Left kidney (tissue), 8 donors: ENCODE measurements at places on chromosomes 6 and 20.

DNA sequence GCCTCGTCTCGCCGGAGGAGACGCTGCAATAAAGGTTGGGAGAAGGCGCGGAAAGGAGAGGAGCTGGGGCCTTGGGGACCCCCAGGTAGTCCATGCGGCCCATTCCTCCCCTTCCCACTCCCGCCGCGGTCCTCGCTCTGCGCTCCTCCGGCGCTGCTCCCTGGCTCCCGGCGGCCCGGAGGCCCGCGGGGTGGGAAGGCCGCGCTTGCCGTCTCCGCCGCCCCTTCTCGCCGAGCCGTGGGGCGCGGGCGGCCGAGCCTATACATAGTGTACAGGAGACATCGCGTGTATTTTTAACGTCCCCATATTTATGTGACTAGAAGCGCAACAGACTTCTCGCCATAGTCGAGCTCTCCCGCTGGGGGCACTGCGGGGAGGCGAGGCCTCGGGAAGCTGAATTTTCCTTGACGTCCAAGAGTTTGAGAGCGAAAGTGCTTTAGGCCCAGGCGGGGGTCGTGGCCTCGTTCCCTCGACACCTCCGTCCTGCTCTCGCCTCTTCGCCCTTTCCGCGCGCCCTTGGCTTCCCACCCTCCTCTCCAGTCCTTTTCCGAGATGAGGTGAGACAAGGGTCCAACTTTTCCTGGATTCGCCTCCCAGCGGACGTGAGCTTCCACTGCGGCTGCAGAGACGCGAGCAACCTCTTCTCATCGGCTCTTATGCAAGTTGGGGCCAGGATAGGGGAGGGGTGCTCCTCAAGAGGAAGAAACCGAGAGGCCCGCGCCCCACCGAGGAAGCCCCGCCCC is 29.0 kb downstream of the SLC12A5 start:
- DNase-seq = peak; percentile 28

GRCh38 chr20:11205769-11206362 is 532.1 kb upstream of the JAG1 start:
- DNase-seq = no peak

GRCh38 chr6:50819904-50820868 is 1.5 kb downstream of the TFAP2B start:
- no peak for DNase-seq

GRCh38 chr6:127381384-127381783 is 38.0 kb upstream of the ECHDC1 start:
- DNase-seq = no peak

DNA sequence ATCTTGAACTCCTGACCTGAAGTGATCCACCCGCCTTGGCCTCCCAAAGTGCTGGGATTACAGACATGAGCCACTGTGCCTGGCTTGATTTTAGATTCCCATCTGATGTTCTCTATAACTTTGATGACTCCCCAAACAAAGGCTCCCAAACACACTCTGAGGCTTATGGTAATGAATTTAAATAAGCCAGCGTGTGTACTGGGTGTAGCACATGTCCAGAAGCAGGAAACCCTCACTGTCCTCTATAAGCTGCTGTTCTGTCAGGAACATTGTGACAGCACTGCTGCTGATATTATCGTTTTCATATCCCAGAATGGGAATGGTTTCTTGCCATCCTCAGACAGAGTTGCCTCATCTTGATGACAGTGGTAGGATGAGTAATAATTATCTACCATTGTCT is 54.1 kb upstream of the SALL4 start:
- no peak for DNase-seq

- no peak for DNase-seq
These were observed 36.0 kb upstream of the PLN start for GRCh38 chr6:118511930-118512715.

DNA sequence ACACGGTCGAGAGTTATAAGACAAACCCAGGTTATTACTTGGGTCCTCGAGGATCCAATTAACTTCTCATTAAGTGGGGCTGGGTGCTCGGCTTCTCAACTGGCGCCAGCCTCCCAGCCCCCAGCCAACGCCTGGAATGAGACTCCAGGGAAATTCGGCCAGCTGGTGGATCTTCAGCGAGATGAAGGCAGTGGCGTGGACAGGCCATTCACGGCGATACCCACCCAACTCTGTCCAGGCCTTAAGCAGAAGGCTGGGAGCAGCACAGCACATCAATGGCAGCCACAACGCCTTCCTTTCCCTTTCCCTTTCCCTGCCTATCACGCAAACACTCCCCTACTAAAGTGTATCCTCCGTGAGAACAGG is 868 bp downstream of the METTL24 start:
- no peak for DNase-seq

DNA sequence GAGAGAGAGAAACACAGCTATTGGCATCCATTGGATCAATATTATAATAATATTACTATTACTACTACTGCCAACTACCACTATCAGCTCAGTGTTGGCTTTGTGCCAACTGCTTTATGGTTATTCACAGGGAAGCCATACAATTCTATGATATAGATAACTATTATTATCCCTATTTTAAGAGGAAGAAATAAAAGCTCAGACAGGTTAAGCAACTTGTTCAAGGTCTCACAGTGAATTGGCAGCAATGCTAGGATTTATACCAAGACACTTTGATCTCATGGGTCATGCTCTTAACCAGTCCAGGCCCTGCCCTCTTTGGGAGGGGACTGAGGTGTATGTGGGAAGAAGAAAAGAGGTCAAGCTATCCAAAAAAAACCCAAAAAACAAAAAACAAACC is 82.0 kb upstream of the TRAF3IP2 start:
- no peak for DNase-seq

DNA sequence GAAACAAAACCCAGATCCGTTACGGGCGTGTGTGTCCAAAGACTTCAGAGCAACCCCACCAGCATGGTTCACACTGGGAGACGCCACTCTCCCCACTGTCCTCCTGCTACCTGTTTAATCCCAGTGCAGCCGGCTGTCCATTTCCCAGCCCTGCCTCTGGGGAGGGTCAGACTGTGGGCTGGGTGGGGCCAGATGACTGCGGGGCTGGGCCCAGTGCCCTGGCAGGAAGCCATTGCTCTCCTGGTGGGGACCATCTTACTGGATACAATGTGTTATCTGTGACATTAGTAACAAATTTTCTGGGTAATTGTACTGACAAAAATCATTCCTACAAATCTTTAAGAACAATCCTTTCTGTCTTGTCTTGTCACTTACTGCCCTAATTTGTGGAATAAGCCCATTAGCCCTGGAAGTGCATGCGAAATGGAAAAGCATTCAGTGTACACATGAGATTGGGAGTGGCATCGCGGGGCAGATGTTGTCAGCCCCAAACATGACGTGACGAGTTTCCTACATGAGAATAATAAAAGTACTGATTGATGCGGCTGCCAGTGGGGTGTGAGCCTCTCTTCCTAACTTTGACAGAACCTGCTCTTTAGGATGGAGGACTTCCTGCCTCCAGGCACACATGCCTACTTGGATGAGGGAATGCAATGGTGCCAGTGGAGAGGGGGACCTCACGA is 37.9 kb upstream of the PCMTD2 start:
- no peak for DNase-seq

- no peak for DNase-seq
These were observed 85.8 kb upstream of the PREP start for GRCh38 chr6:105488516-105489215.

- no peak for DNase-seq
These were observed 11.7 kb upstream of the HCK start for GRCh38 chr20:32040142-32040953.

DNA sequence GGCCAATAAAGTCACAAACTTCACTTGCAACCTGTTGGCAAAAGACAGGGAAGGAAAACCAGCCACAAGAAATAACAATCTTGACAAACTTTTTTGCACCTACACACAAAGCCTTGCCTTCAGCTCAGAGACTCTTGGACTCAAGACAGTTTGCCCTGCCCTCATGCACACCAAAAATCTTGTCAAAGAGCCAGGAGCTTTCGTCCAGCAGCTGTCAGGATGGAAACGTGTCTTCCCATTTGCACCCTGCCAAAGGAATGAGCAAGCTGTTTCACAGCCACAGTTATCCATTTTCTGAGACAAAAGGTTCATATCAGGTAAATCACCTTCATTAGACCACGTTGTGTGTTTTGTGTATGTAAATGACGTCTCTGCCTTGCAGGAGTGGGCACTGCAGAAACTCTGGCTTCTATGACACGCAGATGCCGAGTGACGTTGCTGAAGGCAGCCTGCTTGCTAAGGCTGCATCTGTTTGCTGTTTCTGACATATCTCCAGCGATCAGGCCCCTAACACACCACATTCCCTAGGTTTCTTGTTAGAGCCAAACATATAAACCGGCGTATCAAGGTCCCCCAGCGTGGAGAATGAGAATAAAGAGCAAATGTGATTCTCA is 193.4 kb downstream of the SYNDIG1 start:
- no peak for DNase-seq

GRCh38 chr20:64200740-64201139 is 36.5 kb downstream of the MYT1 start:
- no peak for DNase-seq

GRCh38 chr20:8476021-8476420 is 344.0 kb downstream of the PLCB1 start:
- DNase-seq = no peak

DNA sequence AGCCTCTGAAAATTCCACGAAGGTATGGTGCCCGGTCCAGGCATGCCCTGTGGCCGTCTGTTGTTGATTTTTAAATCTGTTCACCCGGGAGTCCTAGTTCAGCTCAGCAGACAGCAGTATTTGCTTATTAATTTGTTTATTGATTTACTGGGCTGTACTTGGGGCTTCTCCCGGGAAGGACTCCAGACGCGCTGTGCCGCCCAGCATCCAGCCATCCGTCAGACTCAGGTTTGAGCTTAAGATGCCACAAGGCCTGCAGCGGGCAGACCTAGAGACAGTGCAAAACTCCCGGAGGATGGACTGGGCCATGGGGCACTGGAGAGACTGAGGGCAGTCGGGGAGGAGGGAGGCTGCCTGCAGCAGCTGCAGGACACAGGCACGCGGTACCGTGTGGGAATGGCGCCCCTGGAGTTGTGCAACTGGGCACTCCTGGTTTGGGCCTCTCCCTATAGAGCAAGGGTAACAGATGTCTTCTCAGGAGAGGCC is 17.3 kb upstream of the CCDC167 start:
- no peak for DNase-seq

- DNase-seq = no peak
These were observed 57.0 kb upstream of the FRMD1 start for GRCh38 chr6:168136001-168136400.

- DNase-seq = no peak
These were observed 5.5 kb upstream of the BAK1 start for GRCh38 chr6:33585403-33586107.

DNA sequence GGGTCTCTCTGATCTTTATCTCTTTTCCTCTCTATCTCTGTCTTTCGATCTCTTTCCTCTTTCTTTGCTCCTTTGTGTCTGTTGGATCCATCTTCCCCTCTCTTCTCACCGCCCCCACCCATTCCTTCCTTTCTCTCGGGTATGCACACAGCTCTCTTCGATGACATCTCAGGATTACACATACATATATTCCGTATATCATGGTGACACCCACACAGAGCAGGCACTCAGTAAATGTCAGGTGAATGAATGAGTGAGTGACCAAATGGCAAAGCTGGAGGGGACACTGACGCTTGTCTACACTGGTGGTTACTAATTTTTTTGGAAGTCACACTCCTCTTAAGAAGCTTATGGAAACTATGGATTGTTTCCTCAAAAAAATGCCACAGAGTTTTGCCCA is 9.9 kb downstream of the VSTM2L start:
- no peak for DNase-seq

DNA sequence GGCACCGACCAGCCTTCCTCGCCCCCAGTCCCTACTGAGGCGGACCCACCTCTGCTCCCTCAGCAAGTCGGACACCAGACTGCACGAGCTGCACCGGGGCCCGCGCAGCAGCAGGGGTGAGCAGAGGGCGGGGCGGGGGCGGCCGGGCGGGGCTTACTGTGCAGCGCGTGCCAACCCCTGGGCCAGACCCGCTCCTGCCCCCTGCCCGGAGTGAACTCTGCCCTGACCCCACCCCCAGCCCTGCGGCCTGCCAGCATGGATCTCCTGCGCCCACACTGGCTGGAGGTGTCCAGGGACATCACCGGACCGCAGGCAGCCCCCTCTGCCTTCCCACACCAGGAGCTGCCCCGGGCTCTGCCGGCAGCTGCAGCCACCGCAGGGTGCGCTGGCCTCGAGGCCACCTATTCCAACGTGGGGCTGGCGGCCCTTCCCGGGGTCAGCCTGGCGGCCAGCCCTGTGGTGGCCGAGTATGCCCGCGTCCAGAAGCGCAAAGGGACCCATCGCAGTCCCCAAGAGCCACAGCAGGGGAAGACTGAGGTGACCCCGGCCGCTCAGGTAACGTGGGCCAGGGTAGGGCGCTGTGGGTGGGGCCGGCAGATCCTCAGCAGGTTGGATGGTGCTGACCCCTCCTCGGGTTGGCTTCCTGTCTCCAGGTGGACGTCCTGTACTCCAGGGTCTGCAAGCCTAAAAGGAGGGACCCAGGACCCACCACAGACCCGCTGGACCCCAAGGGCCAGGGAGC is 1.5 kb upstream of the SLC2A4RG start:
- no peak for DNase-seq

GRCh38 chr20:42360621-42361020 is 742.4 kb upstream of the CHD6 start:
- no peak for DNase-seq
